ENCODE measurements at places on chromosomes 2 and 18.

DNA sequence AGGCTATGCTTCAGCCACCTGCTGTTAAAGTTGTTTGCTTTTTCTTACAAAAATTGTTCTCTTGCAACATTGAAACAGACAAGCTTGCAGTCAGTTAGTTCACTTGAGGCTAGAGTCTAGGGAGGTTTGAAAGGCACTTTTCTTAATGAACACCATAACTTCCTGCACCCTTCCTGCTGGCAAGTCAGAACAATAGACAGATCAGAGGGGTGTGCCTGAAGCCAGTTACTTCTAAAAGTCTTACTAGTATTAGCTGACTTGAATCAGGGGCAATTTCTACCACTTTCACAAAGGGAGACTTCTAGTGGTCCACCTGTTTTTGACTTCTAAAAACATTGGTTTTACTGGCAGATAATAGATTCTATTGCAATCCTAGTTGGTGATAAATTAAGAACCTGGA, 367.4 kb upstream of the CDH20 start:
- no peak for DNase-seq

- no peak for DNase-seq
These were observed 70.1 kb downstream of the RPE start for GRCh38 chr2:210072493-210072892.

GRCh38 chr2:180604077-180604476, 376.3 kb upstream of the UBE2E3 start:
- DNase-seq = no peak

GRCh38 chr2:188601927-188602326, 310.3 kb downstream of the GULP1 start:
- DNase-seq = no peak

DNA sequence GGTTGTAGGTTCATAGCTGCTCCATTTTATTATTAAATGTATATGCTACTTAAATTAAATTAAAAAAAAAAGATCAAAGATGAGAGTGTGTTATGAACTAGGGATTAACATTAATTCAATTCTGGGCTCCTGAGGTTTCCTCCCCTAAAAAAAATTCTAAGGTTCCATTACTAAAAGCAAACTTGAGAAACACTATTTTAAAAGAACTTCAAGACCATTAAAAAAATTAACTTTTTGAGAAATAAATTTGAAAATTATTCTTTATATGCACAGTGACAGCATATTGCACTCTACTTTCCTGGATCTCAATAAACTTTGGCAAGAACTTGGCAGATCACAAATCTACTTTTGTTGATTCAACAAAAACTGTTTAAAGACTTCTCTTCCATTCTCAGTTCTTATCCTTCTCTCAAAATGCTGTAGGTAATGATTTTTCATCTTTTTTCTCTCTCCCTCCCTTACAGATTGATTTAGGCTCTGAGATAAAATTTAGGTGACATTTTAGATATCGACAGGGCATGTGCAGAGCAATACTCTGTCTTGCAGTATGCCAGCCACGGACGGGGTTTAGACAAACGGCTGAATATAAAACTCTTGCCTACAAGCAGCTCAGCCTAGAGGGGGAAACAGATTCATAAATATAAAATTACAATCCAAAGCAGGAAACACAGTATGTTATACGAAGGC, 592 bp upstream of the MARS2 start:
- no peak for DNase-seq

DNA sequence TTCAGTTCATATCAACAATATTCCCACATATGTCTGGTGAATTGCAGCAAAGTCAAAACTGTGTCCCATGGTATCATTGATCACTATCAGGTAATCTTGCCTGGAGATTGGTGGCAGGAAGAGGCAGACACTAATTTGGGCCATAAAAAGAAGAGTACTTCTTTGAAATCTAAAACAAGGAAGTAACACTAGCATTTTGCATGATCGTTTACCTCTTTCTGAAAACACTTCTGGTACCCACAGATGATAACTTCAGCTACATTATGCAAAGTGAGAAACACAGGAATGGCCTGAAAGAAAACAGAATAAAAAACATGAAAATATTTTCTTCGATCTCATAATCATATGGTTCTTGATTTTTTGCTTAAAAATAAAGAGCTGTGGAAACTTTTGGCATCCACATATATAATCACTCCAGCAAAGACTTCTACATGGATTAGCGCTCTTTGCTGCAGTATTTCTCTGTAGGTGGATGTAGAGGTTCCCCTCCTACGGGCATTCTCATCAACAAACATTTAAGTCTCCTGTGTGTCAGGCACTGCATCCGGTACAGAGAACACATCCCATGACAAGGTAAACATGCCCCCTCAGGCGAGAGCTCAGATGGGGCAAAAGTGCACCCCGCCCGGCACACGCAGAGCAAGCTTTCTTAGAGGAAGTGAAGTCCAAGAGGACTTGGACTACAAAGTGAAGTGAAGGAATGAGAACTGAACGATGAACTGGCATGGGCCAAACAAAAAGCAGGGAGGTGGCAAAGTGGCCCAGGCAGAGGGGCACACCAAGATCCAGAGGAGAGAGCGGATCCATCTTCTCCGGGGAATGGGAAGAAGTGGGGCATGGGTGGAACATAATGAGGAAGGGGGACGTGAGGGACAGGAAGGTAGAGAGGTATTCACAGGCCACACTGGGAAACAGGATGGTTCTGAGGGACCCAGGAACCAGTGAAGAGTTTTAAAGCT, 68.0 kb upstream of the RIOK3 start:
- DNase-seq = no peak

DNA sequence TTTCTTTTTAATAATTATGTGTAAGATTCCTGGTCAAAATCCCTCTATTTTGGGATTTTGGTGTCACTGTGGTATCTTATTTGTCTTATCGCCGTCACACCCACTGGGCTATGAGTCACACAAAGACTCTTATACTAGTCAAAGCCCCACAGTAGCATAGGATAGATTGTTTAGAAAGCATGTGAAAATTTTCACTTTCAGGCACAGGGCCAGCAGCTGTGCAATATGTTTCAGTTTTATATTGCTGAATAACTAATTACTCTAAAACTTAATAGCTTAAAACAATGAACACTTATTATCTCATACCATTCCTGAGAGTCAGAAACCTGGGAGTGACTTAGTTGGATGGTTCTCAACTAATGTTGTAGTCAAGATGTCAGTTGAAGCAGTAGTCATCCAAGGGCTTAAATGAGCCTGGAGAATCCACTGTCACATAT, 24.0 kb downstream of the CFAP210 start:
- DNase-seq = no peak

DNA sequence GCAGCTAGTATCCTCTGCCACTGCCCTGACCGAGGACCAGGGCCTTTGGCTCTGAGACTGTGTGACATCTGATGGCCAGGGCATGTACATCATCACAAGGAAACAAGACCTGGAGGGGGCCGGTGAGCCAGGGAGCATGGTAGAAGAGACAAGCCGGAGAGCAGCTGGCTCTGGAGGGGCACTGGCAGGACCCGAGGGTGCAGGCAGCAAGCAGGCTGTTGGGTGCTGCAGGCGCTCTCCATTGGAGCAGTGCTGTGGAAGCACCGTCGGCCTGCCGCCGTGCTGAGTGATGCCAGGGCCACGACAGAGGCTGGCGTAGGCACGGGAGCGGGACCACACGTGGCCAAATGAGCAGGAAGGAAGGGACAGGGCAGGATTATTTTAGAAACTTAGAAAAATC, 335.2 kb downstream of the GBX2 start:
- DNase-seq = peak; percentile 53

GRCh38 chr18:46622999-46623398, 34.0 kb downstream of the LOXHD1 start:
- no peak for DNase-seq

- DNase-seq = no peak
These were observed 27.2 kb downstream of the KDM3A start for GRCh38 chr2:86468162-86469033.

DNA sequence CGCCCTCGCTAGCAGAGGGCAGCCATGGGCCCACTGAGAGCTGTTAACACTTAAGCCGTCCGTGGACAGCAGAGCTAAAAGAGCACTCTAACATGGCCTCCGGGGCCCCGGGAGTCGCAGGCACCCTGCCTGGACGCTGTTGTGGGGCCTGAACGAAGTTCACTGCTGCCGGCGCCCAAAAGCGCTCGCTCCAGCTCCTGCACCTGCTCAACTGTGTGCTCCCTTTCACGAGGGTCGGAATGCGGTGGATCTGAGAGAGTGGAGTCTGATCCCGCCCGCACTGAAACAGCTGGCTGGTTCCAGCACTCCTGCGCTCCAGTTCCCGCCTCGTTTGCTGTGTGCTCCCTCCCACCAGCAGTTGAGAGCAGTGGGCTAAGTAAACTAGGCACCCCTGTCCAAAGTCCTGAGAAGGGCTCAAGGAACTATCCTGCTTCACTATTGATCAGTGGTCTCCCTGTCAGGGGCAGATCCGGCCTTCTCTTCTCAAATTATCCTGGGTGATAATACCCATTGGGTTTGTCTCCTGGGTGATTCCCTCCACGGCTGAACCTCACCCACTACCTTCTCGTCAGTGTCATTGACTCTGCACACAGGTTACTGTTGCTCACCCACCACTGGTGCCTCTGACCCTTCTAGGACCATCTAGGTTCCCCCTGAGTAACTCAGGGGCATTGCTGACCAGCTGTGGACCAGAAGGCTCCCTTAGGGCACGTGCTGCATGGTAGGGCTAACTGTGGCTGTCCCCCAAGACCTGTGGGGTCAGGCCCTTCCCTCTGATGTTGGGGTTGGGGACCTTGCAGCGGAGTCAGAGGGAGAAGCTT, 23.5 kb downstream of the B3GNT7 start:
- DNase-seq = no peak

GRCh38 chr2:117943013-117943672, 70.7 kb downstream of the CCDC93 start:
- no peak for DNase-seq

DNA sequence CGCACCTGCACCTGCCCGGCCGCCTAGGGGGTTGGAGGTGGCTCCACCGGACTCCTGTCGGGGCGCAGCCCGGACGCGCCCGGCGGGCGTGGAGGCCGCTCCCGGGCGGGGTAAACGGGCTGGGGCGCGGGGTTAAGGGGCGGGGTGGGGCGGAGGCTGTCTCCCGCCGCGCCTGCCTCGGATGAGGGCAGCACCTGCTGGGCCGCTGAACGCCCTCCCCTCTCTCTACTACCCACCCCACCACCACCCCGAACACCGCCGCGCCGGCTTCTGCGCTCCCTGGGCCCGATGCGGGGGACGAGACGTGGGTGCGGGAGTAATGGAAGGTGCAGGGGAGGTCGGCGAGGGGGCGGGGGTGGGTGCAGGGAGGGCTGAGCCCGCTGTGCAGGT, 224.8 kb upstream of the ID2 start:
- no peak for DNase-seq

GRCh38 chr2:200786826-200787225, 24.9 kb upstream of the BZW1 start:
- no peak for DNase-seq

DNA sequence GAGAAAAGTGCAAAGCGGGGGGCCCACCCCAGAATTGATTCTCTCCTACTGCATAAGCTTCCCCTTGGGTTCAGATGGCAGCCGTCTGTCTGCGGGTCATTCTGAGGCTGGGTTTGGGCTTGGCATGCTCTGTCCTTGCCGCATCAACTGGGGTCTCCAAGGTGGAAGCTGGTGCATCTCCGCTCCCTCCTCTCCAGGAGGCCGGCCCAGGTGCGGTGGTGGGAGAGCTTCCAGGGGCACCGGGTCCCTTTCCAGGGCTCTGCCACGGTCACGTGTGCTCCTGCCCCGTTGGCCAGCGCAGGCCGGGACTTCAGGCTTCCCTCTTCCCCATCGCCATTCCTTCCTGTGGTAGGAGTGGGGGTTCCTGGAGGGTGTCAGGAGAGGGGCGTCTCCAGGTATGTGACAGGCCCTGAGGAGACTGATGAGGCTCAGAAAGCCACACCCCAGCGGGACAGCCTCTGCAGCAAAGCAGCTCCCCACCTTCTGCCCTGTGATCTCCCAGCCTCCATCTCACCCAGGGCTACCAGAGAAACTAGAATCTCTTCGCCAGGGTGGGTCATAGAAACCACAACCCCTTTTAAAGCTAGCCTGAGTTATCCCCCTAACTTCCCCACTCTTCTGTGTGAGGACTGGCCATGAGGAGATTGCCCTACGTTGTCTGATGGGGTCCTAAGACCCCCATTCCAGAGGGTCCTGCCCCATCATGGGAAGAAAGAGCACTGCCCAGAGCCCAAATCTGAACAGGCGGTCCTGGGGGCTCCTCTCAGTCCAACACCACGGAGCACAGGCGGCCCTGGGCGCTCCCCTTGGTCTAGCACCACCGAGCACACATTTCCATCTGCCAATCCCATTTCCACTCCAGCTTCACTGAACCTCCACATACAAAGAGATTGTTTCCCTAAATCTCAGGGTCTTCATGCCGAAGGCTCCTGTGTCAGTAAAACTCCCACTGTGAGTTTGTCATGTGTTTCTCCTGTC, 76.6 kb downstream of the SLC66A2 start:
- no peak for DNase-seq

GRCh38 chr2:121768143-121768755, 12.8 kb downstream of the TSN start:
- no peak for DNase-seq

DNA sequence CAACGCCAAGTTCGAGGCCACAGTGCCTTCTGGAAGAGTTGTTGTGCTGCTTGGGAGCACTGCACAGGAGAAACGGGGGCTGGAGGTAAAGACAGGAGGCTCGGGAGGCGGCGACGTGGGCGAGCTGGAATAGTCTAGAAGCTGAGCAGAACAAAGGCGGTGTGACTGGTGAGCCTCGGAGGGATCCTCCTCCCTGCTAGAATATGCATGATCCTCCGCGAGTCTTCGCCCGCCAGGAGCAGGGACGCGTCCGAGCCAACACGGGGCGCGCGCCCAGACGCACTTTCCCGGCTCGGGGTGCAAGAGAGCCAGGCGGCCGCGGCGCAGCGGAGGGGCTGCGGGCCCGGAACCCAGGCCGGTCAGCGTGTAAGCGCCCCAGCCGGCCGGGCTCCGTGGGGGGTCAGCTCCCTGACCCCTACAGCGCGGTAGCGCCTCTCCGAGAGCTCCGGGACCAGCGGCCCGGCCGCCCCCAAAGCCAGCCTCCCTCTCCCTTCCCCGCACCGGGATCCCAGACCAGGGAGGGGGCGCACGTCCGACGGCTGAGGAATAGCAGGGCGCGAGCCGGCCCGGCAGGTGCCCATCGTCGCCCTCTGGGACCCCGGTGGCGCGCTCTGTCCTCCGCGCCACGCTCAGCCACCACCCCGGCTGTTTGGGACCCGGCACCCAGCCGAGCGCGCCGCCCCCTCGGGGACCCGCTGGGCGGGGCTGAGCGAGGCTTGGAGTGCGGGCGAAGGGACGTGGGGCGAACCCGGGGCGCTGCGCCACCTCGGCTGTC, 62.5 kb downstream of the GNAL start:
- no peak for DNase-seq

DNA sequence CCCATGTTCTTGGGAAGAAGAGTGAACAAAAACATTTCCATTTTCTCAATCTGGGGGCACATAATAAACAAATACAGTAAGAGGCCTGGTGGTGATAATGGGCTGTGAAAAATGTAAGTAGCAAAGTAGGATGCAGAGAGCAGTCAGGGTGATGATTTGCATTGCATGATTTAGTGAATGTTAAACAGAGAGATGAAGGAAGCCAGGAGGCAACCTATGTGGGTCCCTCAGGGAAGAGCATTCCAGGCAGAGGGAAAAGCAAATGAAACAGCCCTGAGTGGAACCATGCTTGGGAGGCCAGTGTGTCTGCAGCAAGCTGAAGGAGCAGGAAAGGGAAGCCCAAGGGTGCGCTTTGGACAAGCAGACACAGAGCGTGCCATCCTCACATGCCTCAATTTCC, 5.4 kb downstream of the VIT start:
- DNase-seq = no peak

- no peak for DNase-seq
These were observed 123.7 kb downstream of the ALPK2 start for GRCh38 chr18:58505181-58505580.
